ENCODE measurements at places on chromosomes 11 and 22.

DNA sequence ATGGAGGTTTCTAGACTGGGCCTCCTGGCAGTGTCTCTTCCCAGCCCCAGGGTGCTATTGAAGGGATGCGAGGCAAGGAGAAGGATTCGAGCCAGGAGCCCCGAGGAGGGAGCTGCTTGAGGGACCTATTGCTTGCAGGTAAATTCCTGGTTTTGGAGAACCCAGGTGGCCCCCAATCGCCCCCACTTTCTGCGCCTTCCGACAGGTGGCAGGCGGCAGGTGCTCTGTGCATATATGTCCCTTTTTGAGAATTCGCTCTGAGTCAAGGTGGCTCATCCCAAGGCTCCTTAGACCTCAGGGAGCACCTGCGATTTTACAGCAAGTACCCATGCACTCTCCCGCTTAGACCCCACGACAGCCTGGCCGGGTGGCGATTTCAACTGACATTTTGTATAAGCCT, 40.3 kb upstream of the SHISAL1 start:
- no peak for DNase-seq

GRCh38 chr22:50145721-50146438, 24.7 kb upstream of the PANX2 start:
- DNase-seq = no peak

DNA sequence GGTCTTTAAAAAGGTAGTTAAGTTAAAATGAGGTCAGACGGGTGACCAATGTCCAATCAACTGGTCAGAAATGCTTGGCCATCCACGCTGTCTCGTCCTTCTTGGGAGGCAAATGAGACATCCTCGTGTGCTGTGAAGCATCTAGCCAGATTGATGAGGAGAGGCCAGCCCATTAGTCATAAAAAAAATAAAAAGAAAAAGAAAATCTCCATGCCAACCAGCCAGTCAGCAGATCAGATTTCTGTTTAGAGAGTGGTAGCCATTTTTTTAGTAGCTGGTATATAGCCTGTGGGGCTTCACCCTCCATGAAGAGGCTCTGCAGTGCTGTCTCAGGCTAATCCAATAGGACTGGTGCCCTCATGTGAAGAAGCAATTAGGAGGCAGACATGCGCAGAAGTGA, 343.1 kb upstream of the SYN3 start:
- DNase-seq = no peak

DNA sequence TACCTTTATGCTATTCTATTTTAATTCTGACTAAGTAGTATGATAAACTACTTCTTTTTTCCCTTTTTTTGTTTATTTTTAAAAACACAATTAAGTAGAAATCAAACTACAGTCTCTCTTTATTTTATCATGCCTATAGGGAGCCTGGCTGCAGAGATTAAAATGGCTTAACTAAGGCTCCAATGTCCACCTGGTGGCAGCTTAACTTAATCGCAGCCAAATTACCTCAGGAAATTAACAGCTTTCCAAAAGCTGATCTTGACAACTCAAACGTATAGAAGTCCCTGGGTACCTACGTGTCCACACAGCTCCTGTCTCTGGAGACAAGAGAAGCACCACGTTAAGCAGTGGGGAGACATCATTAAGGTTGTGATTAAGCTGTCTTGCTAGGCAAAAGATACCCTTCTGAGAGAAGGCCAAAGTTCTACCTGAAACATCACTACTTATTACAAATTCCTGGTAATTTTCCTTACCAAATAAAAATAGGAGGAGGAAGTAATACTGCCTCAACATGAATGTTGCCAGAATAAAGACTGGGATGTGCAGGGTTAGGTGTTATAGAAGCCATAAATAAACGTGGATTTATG, 63.2 kb upstream of the SNX19 start:
- no peak for DNase-seq

DNA sequence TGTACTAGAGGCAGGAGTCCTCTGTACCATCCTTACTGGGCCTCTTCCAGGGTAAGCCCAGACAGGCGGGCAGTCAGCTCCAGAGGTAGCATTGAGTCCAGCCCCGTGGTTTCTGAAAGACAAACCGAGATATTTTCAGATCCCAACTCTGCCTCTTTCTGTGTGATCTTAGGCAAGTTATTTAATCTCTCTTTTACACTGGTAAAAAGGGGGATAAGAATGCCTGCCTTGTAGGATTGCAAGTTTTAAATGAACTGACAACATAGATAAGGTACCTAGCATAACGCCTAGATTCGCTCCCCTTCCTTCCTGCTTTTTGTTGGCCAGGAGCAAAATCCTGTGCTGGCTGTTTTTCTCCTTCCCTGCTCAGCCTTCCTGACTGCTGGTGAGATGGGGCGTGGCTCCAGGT, 56.4 kb upstream of the NNMT start:
- DNase-seq = no peak

DNA sequence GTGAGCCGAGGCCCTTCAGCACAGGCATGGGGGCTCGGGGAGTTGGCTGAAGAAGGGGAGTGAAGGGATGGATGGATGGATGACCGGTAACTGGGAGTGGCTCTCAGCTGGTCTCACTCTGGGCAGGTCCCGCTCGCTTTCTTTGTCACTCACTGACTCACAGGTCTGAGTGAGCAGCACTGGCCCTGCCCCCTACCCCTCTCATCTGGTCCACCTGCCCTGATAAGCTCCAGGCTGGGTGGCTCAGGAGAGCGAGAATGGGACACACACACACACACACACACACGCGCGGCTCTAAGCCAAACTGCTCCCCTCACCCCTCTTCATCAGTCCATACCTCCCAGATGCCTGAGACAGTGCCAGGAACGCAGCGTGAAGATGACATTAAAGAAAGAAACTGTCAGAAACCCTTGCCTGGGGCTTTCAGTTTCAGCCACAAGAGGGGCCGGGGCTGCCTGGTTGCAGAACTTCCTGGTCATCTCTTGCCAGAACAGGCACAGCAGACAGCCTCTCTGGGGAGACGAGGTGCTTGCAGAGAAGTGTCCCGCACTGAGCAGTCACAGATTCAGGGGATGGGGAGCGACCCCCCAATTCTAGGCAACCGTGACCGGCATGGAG, 16.5 kb upstream of the SHISAL1 start:
- no peak for DNase-seq

DNA sequence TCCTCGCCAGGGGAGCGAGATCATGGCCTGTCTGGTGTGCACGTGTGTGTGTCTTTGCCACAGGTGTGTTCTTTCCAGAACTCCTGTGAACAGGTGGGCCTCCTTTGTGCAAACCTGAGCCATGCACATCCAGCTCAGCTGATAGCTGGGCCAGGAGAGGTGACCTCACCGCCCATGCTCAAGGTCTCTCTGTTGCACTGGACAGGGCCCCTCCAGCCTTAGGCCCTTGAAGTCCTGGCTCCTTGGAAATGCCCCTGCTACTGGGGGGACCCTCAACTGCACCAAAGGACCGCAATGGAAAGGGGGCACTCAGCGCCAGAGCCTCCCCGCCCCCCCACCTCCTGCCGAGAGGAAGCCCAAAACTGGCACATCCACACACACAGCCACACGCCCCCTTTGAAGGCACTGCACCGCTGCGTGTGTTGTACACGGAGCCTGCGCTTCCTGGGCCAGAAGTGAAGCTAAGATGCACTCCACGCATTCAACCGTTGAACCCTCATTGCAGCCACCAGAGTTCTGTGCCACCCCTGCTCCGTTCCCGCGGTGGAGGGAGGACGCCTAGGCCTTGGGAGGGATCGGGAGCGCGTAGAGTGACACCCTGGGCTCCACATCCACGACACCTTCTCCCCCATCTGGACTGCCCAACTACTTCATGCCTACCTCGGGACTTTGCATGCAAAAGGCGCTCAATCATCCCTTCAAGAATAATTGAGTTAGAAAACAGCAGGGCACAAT, 16.4 kb upstream of the IL2RB start:
- no peak for DNase-seq

- no peak for DNase-seq
These were observed 698.8 kb downstream of the BRD1 start for GRCh38 chr22:49128874-49129273.

DNA sequence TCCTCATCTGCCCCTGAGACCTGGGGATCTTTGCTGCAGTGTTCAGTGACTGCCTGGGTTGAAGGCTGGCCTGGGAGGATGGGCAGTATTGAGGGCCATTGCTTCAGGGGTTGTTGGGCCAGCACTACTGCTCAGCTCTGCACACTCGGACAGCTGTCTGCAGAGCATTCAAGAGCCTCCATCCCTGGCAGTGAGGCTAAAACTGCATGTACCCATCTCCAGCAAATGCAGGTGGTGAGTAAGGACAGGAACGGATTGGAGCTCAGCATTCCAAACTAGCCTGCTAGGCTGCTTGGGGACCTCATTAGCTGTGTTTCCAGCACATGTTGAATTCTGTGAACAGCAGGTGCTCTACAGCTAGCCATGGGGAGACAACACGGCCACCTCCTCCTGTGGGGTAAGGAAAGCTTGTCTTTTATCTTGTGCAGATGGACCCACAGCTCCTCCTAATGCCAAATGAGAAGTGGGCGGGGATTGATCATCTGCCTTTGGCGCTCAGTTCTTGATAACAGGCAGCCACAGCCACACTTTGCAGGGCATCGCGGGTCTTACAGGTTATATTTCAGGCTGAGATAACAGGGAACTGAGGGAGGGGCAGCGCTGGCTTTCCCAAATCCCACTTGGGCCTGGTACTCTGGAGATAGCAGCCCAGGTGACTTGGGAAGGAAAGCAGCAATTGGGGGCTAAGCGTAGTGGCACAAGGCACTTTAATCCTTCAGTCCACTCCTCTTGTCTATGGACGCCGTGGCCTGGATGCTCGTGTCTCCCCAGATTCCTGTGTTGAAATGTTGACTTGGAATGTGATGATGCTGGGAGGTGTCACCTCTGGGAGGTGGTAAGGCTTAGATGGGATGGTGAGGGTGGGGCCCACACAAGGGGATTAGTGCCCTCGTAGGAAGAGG, 254.5 kb upstream of the B3GAT1 start:
- no peak for DNase-seq

- peak; percentile 47 for DNase-seq
These were observed at the start of gene PTPRJ for GRCh38 chr11:47980088-47980906. Gene PTPRJ (plus strand): TSS chr11:47980559. CDS start chr11:47980913, 354 bp downstream.

DNA sequence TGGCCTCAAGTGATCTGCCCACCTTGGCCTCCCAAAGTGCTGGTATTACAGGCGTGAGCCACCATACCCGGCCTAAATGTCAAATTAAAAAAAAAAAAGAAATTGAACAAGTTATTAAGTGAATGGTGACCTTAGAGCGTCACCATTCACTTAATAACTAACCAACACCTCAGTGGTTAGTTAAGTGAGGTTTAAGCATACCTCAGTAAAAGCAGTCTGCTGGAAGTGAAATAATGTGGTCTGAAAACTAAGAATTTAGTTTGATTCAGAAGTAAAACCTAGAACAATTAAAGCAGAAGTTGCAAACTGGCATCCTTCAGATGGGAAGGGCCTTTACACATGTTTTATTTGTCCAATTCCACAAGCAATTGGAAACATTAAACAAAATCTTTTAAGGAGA, 71.5 kb downstream of the FCHSD2 start:
- no peak for DNase-seq

DNA sequence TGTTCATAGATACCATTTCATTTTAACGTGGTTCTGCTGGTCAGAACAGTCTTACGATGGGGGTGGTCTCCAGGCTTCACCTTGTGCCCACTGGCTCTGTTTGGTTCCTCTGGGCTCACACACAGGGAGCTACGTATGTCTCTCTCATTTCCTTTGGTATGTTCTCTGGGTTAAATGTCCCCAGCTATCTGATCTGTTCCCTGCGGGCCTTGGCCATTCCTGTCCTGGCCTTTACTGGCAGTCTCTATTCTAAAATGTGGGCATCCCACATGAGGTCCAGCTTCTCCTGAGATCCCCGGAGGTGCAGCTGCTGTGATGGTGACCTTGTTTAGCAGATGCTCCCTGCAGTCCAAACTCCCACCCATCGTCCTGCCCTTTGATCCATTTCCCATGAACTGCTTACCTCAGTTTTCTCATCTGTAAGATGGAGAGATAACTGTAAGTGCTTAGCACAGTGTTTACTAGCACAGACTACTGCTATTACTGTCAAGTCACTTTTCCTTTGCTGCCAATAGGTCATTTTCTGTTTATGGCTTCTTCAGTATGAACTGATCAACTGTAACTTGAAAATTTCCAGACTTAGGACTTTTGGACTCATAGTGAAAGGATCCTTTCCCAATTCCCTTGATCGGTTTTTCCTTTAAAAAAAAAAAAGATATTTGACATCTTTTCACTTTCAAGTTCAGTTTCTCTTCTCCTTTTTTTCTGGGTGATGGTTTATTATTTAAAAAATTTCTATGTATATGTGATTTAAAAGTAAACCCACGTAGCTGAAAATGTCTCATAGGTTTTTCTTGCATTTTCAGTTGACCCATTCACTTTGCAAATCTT, 92.9 kb downstream of the PTPRJ start:
- DNase-seq = no peak

DNA sequence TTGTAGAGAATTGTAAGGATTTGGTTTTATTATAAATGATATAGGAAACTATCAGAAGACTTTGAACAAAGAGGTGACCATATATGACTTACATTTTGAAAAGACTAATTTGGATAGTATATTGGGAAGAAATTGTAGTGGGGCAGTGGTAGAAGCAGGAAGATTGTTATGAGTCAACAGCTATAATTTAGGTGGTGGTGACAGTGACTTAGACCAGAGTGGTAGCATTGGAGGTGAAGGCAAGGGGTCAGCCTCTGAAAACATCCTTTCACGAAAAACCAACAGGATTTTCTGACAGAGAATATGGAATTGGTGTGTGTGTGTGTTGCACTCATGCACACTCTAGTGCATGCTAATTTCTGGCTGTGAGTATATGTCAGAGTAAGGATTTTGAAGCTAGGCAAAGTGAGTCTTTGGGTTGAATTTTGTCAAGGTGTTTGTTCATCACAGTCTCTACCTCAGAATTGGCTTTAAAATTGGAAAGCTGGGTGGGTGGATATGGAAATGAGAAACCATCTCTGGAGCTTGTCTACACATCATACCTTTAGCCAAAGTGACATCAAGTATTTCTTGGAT, 8.2 kb upstream of the HBE1 start:
- DNase-seq = no peak

GRCh38 chr22:40976866-40977700, 25.9 kb downstream of the RBX1 start:
- no peak for DNase-seq

DNA sequence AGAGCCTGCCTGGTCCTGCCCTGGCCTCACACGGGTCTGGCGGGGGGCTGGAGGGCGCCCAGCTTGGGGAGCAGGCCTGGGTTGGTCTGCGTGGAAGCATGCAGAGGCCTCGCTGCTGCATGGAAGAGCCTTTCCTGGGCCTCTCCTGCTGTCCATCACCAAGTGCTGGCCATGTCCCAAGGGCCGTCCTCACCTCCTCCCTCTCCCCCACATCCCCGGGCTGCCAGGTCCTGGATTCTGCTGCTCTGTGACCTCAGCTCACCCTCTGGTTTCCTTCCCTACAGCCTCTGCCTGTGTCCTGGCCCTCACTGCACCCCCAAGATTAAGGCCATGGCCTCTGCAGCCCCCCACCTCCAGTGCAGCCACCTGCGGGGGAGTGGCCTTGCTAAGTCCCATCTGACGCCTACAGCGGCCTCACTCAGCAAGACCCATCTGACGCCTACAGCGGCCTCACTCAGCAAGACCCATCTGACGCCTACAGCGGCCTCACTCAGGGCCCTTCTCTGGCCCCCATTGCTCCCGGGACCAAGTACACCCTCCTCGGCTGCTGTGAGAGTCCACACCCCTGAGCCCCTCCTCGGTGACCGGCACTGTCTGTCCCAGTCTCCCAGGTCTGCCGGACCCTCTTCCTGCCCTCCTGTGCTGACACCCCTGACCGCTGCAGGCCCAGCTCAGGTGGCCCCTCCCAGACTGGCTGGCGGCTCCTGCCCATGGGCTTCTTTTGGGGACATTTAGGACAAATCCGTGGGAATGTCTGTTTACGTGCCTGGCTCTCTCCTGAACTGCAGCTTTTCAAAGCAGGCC, 119.5 kb upstream of the B3GAT1 start:
- no peak for DNase-seq

GRCh38 chr22:38305471-38306448, 11.5 kb downstream of the CSNK1E start:
- no peak for DNase-seq

Measured in activated CD8-positive, alpha-beta memory T cell treated with anti-CD3 and anti-CD28 coated beads for 1 hour (primary cell).